Astrocyte of the spinal cord (primary cell): ENCODE measurements at places on chromosomes 1 and 21.
A peak's percentile ranks its signal among the peaks of the same experiment; 100 is the strongest.

DNA sequence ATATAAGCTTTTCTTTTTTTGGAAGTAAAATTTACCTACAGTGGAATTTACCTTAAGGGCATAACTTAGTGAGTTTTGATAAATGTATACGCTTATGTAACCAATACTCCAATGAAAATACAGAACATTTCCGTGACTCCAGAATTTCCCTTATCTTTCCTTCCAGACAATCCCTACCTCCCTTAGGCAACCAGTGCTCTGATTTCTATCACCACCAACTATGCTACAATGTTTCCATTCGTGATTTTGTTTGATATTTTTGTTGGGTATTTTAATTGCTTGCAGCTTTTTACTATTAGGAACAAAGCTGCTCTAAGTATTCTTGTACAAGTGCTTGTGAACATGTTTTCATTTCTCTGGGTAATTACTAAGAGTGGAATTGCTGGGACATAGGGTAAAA, 14.6 kb downstream of the IFT25 start:
- DNase-seq = no peak

DNA sequence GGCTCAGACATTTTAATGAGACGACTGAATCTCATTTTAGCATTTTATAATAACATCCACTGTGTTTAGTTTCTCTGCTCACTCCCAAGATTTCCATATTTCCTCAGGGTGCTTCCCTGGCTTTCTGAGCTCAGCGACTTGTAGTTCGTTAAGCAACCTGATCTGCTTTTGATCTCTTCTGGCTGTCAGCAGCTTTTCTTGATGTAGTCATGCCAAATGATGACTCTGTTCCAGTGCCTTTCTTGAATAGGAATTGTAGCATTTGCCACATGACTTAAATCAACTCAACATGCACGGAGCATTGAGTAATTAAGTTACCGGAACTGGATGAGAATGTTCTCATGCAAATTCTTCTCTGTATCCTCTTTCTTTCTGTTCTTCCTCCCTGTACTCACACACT, 246.1 kb downstream of the FMN2 start:
- peak; percentile 79 for DNase-seq

GRCh38 chr1:11787251-11787803, 18.4 kb downstream of the MTHFR start:
- peak; percentile 29 for DNase-seq

- no peak for DNase-seq
These were observed 9.2 kb downstream of the PHLDA3 start for GRCh38 chr1:201459775-201460174.

DNA sequence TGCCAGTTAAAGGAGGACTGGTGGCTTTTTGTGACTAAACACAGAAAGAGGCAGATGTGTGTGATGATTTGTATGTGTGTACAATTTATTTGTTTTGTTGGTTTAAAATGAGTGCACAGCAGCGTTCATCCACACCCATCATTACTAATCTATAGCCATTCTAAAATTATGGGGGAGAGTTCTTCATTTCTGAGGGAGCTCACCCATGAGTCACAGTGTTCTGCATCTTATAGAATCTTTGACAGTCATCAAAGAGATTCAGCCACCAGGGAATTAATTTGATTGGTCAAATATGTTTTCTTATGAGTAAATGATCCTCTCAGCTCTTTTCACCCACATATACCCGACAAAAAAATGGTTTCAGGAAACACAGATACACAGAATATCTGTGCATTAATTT, 147.9 kb downstream of the GREM2 start:
- DNase-seq = no peak

GRCh38 chr1:233121947-233122559, 171.6 kb downstream of the NTPCR start:
- DNase-seq = peak; percentile 50

GRCh38 chr1:172517081-172517480, 15.9 kb upstream of the SUCO start:
- DNase-seq = no peak

DNA sequence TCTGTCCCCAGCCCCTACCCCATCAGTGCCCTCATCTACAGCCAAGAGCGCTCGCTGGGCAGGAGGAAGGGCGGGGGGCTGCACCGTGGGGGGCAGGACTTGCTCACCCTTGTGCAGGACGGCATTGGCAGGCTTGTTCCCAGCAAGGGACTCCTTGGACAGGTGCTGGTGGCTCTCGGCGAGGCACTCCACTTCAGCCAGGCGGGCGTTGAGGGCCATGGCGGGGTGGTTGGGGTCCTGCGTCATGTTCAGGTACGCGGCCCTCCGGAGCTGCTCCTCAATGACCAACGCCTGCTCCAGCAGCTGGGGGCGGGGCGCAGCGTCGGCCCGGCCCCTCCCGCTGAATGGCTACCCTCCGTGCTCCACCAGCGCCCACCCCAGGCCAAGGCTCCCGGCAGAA, 64.0 kb downstream of the KCNAB2 start:
- no peak for DNase-seq

DNA sequence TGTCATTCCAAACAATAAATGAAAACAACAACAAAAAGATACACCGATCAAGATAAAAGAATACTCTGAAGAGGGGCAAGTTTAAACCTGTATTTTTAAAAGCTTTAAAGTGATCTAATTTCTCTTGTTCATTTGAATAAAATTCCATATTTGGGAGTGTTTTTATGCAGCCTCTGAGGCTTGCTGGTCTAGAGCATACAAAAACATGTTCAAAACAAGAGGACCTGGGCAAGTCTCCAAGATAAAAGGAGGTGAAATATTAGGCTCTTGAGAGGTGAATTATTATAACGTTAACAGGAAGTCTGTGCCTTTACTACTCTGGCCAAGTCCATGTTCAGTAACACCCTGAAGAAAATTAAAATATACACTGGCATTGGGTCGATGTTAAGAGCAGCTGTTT, 20.1 kb downstream of the URB1 start:
- peak; percentile 35 for DNase-seq

DNA sequence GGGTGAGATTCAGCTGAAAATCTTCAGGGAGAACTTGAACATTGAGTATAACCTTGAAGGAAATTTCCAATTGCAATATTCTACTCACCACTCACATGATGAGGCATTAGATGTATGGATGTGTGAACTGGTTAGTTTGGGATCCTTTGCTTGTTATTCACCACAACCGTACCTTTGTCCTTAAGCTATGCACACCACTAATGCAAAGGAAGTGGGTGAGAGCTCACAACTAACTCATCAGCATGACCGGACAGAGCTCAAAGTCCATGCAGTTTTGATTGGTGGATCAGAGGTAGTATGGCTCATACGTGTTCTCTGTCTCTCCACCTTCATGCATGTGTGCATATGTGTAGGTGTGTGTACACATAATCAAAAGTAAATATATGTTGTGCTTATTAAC, 43.5 kb upstream of the MROH9 start:
- no peak for DNase-seq

- no peak for DNase-seq
These were observed 31.7 kb downstream of the ARID1A start for GRCh38 chr1:26727476-26727875.

DNA sequence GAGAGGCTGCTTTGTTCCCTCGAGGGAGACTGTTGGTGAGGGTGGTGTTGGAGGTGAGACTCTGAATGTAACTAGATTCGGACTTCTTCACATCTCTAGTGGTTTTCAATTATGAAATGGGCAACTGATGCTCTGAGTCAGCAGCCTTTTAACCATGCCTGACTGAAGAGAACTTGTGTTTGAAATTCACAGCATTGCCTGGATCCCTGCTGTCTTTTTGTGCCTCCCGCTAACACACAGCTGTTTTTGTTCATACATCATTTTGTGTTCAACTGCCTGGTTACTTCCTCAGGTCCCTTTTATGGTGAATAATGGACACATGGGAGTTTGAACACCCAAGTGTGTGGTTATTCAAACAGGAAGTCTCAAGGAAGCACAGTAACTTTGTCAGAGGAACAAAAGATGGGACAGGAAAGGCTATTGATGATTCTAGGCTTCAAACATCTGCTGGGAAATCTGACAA, 16.8 kb downstream of the LAMC1 start:
- DNase-seq = peak; percentile 98

DNA sequence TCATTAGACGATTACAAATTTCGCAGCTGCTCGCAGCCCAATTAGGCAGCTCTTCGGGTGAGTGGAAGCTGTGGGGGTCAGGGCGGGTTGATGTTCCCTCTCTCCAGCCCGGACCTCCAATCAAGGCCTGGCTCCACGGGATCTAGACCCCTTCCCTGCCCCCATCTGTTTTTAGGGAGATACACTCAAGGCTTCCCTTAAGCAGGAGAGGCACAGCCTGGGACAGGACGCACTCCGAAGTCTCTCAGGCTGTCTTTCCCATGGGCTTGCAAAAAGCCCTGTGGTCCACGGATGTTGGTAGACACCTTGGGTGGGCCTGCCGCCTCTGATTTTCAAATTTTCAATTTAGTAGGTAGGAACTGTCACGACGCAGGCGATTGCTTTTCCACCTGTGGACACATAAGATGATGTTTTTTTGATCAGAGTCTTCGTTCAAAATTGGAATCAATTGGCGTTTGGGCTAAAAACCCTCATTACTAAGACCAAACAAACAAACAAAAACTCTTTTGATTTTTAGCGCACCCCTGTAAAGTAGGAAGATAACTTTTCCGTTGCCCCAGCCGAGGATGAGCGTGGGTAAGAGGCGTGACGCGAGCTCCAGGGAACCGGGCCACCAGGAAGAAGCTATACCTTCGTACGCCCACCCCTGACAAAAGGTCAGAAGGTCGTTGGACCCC, 2.5 kb upstream of the LHX8 start:
- no peak for DNase-seq

GRCh38 chr21:35674091-35674671, 386.1 kb downstream of the SETD4 start:
- no peak for DNase-seq

DNA sequence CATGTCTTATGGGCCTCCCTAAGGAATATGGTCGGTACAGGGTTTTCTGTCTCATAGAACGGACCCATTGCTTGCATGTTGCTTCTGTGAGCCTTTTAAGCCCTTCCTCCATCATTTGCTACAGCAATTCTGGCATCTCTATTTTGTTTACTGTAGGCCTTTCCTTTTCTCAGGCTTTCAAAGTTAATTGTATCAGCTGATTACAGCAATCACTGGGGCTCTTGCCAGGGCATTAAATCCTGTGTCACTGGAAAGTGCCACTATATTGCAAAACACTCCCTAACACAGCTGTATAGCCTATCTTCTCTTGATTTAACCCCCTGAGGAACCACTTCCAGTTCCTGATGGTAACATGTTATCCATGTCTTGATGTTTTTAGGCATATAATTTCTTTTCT, 156.5 kb downstream of the PDE4B start:
- no peak for DNase-seq

GRCh38 chr1:186089940-186090339, 285.1 kb downstream of the TPR start:
- DNase-seq = no peak

- no peak for DNase-seq
These were observed 5.0 kb downstream of the C1orf226 start for GRCh38 chr1:162386292-162387225.

DNA sequence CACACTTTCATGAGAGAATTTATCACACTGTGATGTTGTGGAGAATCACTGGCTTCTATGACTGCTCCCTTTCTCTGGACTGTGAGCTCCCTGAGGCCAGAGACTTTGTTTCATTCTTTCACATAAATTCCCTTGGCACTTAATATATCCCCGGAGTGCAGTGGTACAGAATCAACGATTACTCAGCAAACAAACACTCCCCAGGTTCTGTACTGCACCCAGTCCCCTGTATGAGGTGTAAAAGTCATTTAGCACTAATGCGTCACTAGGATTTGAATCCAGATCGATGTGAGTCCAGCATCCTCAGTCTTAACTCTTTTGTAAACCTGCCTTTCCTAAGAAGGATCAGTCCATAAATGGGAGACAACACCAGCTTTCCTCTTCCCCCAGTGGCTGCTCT, 6.8 kb upstream of the UTP25 start:
- DNase-seq = no peak

DNA sequence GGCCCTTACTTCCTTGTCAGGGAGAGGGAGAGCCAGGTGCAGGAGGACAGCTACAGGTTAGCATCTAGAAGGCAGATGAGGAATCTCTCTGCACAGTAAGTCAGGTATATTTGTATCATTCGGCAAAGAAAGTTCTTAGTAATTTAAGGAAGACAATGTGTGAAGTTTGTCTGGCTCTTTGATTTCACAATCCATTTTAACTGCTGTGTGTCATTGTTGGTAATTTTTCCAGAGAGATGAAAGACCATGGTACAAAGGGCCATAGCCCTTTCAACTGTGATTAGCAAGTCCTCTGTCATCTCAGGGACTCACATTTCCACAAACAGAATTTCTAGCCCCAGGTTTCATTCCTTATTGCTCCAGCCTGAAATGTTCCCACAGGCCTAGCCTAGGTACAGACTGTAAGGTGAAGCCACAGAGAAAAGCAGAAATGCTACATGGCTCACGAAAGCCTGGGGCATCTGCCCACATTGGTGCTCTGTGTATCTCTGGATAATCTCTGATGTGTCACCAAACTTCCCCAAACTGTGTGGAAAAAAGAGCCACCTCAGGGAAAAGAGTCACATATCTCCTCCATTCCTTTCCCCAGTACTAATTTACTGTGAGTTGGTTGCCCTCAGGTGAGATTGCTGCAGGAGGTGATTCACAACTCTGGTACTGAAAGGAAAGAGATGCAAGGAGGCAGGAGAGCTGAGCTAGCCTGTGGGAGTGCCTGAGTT, 70.6 kb downstream of the SYT6 start:
- no peak for DNase-seq

GRCh38 chr1:157852476-157852875, 10.9 kb upstream of the CD5L start:
- DNase-seq = peak; percentile 66

DNA sequence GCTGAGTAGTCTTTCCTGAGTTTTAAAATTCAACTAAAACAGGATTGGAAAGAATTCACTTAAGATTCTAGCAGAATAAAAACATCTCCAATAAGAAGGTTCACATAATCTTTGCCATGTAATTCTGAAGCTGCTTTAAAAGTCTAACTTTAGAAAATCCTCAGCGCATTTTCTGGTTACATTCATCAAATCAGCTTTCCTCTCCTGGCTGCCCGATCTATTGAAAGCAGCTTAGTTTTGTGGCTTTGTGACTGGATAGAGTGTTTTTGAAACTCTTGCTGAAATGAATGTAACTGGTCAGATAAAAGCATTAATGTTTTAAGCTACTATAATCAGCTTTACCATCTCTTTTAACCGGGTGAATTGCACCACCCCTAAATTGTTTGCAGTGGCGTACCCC, 66.8 kb downstream of the DOP1B start:
- DNase-seq = no peak

GRCh38 chr21:36776981-36777617, 78.2 kb downstream of the SIM2 start:
- no peak for DNase-seq

DNA sequence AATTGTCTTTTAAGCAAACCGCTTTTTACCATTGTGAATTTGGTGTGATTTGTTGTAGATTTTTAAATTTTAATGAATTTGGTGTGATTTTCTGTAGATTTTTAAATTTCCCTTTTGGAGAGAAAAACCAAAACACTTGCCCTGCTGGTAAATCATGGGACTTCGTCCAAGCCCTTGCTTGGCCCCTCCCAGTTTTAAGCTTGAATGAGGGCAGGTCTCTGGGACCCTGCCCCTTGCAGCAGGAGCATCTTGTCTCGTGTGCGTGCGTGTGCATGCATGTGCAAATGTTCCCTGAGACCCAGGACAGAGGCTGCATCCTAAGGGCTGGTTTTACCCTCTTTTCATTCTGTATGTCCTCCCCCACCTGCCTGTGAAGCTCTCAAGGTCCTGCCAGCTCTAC, 248.6 kb downstream of the GREM2 start:
- DNase-seq = no peak
